ENCODE measurements at places on chromosomes 6 and 20.
A peak's percentile ranks its signal among the peaks of the same experiment; 100 is the strongest.

- DNase-seq: no peak
Measured at GRCh38 chr20:25336561-25337422, 53.8 kb downstream of the ABHD12 start.

- peak; percentile 74 for DNase-seq
Measured at GRCh38 chr6:1554476-1555310, 55.0 kb upstream of the FOXC1 start.

GRCh38 chr20:63066506-63067265, 59.9 kb upstream of the BHLHE23 start:
- no peak for DNase-seq

DNA sequence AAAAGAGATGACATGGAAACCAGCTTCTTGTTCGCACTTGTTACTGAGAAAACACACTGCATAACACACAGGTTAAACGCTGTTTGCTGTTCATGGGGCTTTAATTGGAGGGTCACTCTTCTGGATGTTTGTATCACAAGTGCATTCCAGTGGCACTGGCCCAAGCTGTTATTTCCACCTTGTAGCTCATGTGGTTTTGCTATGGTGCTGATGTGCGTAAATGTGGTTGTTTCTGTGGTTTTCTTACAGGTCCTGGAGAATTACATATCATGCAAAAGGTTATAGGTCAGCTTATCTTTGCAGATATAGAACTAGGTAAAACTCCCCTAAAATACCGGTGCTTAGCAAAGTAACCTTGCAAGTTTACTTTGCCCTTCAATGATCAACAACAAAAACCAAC, 89.3 kb upstream of the AHI1 start:
- no peak for DNase-seq

- peak; percentile 28 for DNase-seq
Measured at GRCh38 chr20:63178889-63179686, 36.8 kb downstream of the YTHDF1 start.

DNA sequence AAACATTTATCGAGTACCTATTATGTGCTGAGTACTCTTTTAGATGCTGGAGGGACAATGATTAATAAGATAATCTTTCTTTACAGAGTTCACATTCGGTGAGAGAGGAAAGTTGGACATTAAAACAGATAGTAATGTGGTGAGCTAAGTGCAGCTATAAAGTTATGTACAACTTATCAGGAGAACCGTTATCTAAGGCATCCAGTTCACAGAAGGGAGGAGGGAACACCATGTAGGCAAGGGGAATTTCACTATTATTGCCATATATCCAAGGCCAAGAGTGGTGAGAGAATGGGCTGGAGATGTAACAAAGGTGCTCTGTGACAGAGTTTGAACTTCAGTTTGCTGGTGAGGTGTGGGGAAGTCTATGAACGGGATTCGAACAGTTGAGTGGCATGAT, 105.8 kb downstream of the CARMIL1 start:
- no peak for DNase-seq

GRCh38 chr6:135129136-135129856, 51.8 kb upstream of the MYB start:
- no peak for DNase-seq

- DNase-seq: no peak
Measured at GRCh38 chr6:11396860-11397259, 140.7 kb upstream of the TMEM170B start.

GRCh38 chr6:123965894-123966293, 162.2 kb downstream of the NKAIN2 start:
- no peak for DNase-seq

DNA sequence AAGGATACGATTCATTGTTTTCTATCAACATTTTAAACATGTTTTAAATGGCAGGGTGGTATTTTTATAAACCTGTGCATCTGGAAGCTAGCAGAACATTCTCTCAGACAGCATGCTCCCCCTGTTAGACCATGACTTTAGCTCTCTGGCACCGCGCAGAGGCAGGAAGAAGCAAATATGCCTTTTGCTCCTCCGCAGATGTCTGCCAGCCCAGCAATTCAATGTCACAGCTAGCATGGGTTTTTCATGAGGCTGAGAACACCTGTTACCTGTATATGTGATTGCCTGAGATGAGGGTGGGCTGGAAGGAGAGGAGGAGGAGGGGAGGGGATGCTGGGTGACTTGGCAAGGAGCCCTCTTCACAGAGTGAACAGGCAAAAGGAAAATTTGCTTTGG, 6.7 kb downstream of the MTCH1 start:
- peak; percentile 93 for DNase-seq

DNA sequence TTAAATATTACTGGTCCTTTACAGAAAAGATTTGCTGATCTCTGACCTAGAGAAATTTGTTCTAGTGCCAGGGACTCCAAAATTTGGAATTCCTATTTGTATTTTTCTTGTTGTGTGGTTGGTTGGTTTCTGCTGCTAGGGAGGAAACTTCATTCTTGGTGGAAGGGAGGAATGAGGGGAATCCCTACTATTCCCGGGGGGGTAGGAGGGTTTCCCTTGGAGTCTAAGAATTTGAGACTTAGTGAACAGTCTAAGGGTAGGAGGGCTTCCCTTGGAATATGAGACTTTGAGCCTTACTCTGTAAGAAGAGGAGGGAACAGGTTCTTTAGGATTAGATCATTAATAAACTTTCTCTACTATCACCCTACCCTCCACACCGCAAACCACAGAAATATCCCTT, 67.1 kb upstream of the ADGRF1 start:
- no peak for DNase-seq

DNA sequence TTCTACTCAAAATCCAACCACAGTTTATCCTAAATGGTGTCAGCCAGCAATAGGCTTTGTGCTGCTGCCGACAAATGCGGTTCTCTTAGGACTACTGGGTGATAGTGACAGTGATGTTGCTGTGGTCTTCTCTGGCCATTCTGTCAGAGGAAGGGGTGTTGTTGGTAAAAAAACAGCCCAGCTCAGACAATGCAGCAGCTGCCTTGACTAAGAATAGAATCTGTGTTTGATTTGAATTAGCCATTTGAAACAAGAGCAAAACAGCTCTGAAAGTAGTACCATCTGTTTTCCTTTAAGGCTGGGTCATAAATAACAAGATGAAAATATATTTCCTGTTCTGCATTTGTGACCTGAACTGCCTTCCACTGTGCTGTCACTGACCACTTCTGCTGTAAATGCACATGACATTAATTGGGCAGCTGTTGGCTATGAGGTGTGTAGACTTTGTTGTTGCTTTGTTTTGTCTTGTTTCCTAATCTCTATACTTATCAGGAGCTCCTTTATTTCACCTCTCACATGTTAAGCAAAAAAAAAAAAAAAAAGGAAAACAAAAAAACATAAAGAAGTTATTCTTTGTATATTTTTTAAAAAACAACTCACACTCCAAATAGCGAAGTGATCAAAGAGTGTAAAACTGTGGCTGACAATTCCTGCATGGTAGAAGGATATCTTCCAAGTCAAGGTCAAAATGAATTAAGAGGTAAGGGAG, 497.8 kb upstream of the ARID1B start:
- no peak for DNase-seq

- DNase-seq: no peak
Measured at GRCh38 chr6:2992330-2992979, 7.2 kb upstream of the NQO2 start.

DNA sequence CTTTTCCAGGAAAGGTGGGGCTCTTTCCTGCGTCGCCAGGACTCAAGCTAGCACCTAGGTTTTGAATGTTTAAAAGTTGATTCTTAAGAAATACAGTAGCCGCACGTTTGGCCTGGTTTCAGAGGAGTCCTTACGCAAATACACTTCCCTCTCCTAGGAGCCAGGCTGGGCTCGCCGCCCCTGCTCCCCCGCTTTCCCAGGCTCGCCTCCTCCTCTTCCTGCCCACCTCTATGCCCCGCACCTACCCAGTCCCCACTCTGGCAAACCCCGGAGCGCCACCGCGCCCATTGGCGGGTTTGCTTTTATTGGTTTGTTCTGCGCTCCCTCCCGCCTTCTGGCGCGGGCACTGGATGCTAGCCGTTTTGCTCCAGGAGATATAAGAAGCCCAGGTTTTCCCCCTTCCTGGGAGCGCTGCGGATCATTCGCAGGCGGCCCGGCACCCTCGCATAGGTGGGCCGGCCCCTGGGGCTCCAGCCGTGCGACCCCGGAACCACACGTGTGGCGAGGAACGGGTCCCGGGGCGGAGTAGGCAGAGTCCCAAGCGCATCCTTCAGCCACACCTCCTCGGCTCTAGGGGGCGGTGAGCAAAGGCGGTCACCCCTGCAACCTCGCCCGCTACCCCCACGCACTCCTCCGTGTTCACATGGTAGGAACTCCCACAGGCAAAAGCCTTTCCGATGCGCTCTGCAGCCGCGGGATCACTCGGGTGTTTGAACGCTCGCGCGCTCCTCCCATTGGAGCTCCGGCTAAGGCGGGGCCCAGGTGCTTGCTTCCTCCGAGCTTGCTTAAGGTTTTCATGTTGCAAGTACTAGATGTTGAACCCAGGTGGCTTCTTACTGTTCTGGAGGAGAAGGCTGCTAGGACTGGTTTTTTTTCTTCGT, 119.0 kb downstream of the RTN4IP1 start:
- DNase-seq: no peak

DNA sequence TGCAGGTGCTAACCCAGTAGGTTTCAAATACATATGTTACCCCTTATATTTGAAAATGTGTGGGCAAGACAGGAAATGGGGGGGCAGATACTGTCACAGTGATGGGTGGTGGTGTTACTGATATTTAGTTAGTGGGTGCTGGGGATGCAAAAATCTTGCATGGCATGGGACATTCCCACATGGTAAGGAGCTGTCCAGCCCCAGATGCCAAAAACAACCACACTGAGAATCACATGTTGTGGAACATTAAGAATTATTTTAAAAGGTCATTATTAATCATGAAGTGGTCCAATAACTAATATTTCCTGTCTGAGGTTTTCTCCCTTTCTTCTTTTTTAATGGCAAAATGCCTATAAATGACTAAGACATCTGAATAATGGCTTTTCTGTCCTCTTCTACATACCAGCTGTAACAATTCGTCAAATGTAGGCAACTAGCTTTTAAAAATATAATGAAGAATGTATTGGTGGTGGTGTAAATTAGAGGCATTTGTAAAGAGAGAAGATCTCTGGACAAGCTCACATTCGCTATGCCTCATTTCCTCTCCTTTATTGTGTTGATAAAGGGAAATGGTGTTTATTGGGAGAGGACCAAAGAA, 57.3 kb upstream of the SLC35B3 start:
- DNase-seq: no peak

GRCh38 chr20:25467441-25467840, 60.0 kb downstream of the GINS1 start:
- DNase-seq: no peak

DNA sequence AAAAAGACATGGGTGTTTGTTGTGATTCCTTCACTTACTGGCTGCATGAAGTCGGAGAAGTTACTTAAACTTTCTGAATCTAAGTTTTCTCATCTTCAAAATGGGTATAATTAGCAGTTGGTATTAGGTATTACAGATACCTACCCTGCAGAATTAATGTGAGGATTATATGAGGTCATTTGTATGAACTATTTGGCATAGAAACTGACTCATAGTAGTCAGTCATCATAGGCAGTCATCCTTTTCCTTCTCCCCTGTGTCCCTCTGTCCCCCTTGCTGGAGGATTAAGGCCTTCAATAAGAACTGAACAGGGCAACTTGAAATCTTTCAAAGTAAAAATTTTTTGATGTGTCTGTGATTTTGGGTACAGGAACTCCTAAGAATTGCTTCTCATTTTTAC, 26.3 kb downstream of the RALGAPB start:
- no peak for DNase-seq

DNA sequence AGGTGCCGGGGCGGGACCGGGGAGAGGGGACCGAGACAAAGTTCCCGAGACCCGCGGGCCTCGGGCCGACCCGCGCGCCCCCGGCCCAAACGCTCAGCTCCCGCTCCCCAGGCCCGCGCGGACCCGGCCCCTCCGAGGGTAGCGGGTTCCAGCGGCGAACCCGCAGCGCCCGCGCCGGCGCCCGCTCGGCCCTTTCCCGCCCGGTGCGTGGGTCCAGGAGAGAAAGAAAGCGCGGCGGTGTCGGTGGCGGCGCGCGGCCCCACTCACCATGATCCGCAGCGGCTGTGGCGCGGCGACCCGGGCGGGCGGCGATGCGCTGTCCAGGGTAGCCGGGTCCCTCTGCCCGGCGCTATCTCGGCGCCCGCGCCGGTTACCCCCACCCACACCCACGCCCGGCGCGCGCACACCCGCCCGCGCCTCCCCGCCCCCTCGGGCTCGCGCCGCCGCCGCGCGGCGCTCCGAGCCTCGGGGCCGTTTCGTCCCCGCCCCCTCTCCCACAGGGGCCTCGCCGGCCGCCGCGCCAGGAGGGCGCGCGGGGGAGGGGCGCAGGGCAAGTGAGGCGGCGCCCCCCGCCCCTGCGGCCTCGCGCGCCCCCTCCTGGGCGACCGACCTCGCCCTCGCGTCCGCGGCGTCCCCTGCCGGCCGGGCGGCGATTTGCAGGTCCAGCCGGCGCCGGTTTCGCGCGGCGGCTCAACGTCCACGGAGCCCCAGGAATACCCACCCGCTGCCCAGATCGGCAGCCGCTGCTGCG, at the start of gene ELOVL2:
ELOVL2 (minus strand) TSS at position 345 of the 751 bp plus-strand sequence; CDS start at position 270, 75 bp downstream.
- DNase-seq: no peak

DNA sequence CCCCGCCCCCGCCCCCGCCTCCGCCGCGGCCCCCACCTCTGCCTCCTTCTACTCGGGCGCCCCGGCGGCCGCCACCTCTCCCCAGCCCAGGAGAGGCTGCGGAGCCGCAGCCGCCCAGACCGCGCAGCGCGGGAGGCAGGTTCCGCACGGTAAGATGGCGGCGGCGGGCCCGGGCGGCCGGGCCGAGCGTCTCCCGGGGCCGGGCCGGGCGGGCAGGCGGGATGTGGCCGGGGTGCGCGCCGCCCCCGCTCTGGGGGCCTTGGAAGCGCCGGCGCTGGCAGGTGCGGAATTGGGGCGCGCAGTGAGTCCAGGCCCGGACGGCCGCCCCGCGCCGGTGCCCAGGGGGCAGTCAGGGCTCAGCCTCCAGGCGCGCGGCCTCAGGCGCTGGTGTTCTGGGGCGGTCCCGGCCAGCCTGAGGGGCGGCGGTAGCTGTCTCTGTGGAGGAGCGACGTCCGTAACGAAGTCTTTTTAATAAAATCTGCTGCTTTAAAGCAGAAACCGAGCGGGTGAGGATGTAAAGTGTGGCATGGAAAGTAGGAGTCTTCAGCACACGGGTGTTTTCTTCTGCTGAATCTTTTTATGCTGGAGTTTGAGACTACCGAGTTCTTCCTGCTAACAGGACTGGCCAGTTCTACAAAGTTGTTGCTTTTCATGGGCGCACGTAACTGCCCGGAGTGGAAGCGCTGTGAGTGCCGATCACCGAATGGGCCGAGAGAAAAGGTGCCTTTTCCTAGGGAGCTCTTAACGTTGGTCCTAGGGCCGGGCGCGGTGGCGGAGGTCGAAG, at the start of gene GID8:
GID8 (plus strand) TSS at position 43 of the 784 bp plus-strand sequence. CDS start 3,356 bp downstream, outside the sequence.
- peak; percentile 56 for DNase-seq

DNA sequence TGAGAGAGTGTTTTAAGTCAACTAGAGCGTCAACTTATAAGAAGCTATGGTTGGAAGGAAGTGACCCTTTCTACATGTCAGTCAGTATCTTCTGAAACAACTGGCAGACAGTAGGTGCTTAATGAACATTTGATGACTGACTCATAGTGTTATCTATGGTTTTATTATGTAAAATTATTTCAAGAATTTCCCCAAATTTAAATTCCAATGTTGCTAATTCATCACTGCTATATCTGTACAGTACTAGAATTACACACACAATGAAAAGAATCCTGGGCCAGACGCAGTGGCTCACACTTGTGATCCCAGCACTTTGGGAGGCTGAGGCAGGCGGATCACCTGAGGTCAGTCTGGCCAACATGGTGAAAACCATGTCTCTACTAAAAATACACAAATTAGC, 721.4 kb upstream of the FLRT3 start:
- no peak for DNase-seq

GRCh38 chr6:95545226-95545625, 32.1 kb upstream of the MANEA start:
- no peak for DNase-seq

All from caudate nucleus (tissue), 63 donors.